ENCODE measurements at places on chromosomes 16 and 17.
A peak's percentile ranks its signal among the peaks of the same experiment; 100 is the strongest.

- no peaks in the 10 kb centered on the region for H3K36me3 ChIP-seq
- H3K27me3 ChIP-seq, result no peaks in the 10 kb centered on the region
- no peak overlapping the region for H3K27ac ChIP-seq
- no peak for DNase-seq
- H3K4me1 ChIP-seq, result peaks cover 19% of the 10 kb centered on the region
These were observed 59.2 kb downstream of the BEAN1 start for GRCh38 chr16:66486199-66486772.

DNA sequence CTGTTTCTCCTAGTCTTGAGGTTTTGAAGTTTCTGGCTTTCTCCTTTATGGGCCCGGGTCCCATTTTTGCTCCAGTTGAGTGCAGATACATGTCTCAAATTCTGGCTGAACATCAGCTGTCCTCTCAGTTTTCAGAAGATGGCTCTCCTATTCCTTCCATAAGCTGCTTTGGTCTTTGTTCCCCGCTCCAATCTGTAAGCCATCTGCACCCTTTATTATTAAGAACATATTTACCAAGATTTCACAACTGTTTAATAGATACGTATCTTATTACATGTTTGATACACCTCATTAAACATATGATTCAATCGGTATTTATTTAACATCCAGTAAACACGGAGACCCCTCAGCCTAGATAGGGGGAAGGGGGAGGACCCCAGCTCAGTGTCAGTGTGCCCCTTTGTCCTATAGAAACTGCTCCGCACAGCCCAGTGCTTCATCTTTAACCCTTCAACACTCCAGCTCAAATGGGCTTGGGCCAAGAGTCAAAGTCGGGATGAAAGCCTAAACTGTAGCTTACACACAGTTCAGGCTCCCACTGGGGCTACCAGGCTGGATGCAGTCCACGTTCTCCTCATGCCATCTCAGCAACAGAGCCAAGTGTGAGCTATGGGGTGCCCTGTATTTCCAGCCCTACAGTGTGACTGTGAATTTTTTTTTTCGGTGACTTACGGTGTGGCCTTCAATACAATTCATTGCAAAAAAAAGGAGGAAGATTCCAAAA, 166.0 kb upstream of the ZFHX3 start:
- no peak for DNase-seq
- H3K36me3 ChIP-seq, result no peaks in the 10 kb centered on the region

DNA sequence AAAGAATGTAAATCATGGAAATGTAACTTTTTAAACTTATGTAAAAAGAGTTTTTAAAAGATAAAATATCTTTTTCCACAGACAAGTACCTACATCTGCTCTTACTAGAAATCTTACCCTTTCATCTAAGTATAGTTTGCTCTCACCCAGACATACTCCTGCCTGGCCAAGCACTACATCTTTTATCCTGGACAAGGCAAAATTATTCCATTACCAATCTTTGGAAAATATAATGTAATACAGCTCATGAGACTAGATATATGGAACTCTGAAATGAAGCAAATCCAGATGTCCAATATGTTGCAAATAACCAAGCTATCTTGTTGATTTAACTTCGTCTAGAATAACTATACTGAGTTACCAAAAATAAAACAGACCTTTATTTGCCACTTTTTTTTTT, 50.0 kb downstream of the VMP1 start:
- H3K36me3 ChIP-seq, result peaks cover 69% of the 10 kb centered on the region
- H3K27me3 ChIP-seq, result no peaks in the 10 kb centered on the region
- DNase-seq, result no peak

GRCh38 chr17:31888124-31888523, 13.4 kb downstream of the UTP6 start:
- H3K4me1 ChIP-seq, result no peaks in the 10 kb centered on the region
- no peak overlapping the region for H3K4me3 ChIP-seq
- H3K27ac ChIP-seq, result no peak overlapping the region
- DNase-seq, result no peak
- peaks cover 69% of the 10 kb centered on the region for H3K36me3 ChIP-seq
- H3K27me3 ChIP-seq, result no peaks in the 10 kb centered on the region

GRCh38 chr16:55947366-55947765, 72.2 kb upstream of the CES5A start:
- peaks cover 10% of the 10 kb centered on the region for H3K27me3 ChIP-seq
- H3K4me3 ChIP-seq, result no peak overlapping the region
- no peak overlapping the region for H3K27ac ChIP-seq
- H3K4me1 ChIP-seq, result no peaks in the 10 kb centered on the region
- H3K36me3 ChIP-seq, result no peaks in the 10 kb centered on the region

DNA sequence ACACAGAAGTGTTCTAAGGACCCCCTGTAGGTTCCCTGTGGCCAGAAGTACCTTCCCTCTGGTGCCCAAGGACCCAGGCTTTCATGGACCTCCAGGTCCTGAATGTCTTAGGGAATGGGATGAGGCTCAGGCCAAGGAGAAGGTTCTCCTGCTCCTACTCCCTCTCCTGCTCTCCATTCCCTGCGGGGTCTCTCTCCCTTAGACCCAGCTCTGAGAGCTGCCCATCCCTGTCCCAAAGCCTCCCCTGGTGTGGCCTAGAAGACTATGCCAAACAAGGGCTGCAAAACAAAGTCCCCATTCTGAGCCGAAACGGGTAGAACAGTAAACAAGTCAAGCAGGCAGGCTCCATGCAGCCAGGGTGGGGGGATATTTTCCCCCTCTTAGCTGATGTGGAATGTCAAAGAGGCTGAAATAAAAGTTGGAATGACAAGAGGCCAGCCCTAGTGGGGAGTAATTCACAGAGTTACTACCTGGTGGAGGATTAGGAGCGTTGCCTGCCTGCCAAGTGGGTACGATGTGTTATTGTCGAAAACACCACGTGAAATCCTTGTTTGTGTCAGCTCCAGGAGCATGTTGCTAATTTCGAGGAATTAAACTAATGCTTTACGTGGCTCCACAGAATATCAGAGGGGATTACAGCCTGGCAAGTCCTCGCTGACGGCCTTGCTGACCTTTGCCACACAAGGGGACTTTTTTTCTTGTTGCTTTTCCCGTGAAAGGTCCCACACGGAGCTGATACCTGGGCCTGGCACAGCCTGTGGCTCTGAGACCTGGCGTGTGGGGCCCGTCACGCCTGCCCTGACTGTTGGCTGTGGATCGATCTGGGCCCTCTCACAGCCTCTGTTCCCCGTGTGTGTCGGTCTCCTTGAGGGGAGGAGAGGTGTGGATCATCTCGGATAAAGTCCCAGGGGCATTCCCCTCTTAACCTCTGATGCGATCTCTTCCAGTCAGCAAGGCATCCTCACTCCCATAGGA, 2.9 kb downstream of the WFIKKN2 start:
- H3K4me1 ChIP-seq, result no peaks in the 10 kb centered on the region
- H3K4me3 ChIP-seq, result no peak overlapping the region
- no peak overlapping the region for H3K27ac ChIP-seq
- H3K36me3 ChIP-seq, result no peaks in the 10 kb centered on the region

DNA sequence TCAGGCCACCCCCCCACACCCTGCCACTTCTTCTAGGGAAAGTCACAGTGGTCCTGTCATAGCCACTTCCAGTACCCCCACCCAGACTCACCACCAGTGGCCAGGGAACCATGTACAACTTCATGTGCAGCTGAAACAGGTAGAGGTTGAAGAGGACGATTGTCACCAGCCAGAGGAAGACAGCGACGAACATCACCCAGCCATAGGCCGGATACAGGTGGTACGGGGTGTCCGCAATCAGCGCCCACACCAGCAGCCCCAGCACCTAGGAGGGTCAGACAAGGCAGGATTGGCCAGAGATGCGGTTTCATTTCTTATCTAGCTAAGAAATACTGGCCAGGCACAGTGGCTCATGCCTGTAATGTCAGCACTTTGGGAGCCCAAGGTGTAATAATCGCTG, 16.7 kb downstream of the ARL2BP start:
- H3K36me3 ChIP-seq, result no peaks in the 10 kb centered on the region
- DNase-seq, result no peak
- H3K4me1 ChIP-seq, result peaks cover 15% of the 10 kb centered on the region
- no peak overlapping the region for H3K27ac ChIP-seq
- no peaks in the 10 kb centered on the region for H3K27me3 ChIP-seq

DNA sequence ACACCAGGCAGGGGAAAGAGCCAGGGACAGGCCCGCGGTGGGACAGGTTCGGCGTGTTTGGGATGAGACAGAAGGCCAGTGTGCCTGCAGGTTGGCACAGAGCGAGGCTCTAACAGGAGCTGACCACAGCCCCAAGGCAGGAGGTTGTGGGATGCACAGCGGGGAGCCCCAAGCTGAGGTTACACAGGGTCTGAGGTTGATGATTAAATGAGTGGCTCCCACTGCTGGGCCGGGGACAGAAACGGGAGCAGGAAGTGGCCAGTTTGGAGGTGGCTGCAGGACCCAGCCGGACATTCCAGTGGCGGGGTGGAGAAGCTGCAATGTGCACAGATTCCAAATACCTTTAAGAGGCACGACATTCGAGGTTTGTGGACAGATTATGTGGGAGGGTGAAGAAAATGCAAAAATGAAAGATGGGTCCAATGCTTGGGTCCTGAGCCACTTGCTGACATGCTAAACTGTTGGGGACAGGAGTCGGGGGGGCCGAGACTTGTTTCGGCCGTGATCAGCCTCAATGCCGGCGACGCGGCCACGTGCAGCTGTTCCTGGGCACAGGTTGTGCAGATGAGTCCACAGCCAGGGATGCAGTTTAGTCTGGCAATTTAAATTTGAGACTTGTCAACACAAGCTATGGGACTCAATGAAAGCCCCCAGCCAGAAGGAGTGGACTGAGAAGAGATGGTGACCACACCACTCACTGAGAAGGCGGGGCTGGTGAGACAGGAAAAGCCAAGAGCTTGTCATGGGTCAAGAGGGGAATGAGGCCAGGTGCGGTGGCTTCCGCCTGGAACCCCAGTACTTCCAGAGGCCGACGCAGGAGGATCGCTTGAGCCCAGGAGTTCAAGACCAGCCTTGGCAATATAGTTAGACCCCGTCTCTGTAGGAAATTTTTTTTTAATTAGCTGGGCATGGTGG, 8.7 kb downstream of the ENPP7 start:
- H3K36me3 ChIP-seq, result no peaks in the 10 kb centered on the region
- peaks cover 20% of the 10 kb centered on the region for H3K27me3 ChIP-seq
- no peak overlapping the region for H3K27ac ChIP-seq
- no peaks in the 10 kb centered on the region for H3K4me1 ChIP-seq
- DNase-seq, result no peak

DNA sequence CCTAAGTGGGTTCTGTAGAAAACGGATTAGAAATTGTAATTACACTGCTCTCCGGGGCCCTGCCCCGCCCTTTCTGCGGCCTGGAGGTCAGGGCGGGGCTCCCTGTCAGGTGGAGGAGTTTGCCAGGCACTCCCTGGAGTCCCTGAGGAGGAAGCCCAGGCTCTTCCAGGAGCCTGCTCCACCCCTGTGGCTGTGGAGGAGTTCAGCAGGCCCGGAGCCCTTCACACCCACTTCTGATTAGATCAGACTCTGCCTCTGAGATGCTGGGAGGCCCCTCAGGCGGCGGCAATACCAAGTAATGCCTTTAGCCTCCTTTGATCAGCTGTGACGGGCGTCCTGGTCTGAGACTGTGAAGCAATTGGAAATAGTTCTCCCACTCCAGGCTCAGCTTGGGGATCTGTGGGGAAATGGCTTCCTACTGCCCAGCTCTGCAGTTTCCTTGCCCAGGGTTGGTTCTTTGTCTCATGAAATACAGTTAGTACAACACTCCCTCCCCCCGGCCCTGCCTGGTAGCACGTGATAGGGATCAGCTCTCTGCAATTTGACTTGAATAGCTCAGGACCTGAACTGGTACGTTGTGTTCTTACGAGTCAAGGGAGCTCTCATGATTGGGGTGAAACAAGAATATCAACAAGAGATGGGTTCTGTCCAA, 22.3 kb downstream of the BAIAP2 start:
- no peak for DNase-seq
- H3K36me3 ChIP-seq, result no peaks in the 10 kb centered on the region
- H3K4me1 ChIP-seq, result no peaks in the 10 kb centered on the region
- H3K27ac ChIP-seq, result no peak overlapping the region

GRCh38 chr16:8908810-8909468, 26.8 kb downstream of the LITAFD start:
- no peaks in the 10 kb centered on the region for H3K27me3 ChIP-seq
- DNase-seq, result no peak
- H3K36me3 ChIP-seq, result peaks cover 70% of the 10 kb centered on the region
- no peak overlapping the region for H3K27ac ChIP-seq
- H3K4me3 ChIP-seq, result no peak overlapping the region

GRCh38 chr17:13973960-13974651, 95.2 kb upstream of the COX10 start:
- DNase-seq, result no peak
- H3K4me1 ChIP-seq, result peaks cover 7% of the 10 kb centered on the region
- H3K27ac ChIP-seq, result no peak overlapping the region

DNA sequence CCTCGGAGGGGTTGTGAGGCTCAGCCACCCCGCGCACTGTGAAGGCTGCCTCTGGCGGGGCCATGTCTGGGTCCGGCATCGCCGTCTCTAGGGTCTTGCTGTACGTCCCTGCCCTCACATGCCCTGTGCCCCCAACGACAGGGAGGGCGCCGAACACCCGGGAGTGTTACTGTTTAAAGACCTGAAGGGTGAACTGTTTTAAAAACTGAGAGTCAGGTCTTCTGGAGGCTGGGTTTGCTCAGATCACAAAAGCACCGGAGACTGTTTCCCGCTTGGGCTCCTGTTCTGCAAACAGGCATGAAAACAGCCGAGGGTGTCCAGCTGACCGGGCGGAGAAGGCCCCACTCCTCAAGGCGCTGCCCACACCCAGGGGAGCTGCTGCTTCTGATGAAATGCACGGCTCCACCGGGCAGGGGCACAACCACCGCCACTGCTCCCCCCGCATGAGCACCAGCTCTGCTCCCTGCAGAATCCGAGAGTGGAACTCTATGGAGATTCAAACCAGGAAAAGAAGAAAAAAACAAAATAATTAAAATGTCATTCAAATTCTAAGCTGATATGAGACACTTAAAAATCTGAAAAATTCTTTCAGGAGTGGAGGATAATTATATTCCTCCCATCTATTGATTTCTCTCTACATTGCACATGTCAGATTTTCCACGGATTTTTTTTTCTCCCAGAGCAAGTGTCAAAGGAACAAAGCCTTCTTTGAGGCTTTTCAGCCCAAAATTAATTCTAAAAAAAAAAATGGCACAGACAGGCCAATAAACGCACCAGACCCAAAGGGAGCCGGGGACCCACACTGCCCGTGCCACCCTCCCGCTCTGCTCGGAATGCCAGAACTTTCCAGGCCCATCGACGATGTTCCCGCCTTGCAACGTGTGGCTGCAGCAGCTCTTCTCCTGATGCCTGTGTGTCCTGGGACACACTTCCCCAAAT, 74.3 kb downstream of the LMF1 start:
- no peaks in the 10 kb centered on the region for H3K36me3 ChIP-seq
- no peaks in the 10 kb centered on the region for H3K4me1 ChIP-seq
- no peaks in the 10 kb centered on the region for H3K27me3 ChIP-seq
- no peak overlapping the region for H3K27ac ChIP-seq

GRCh38 chr17:28043741-28044140, 1.3 kb downstream of the NLK start:
- H3K27me3 ChIP-seq, result peaks cover 5% of the 10 kb centered on the region
- peak overlapping the region; percentile 83 for H3K4me3 ChIP-seq
- H3K27ac ChIP-seq, result no peak overlapping the region
- H3K36me3 ChIP-seq, result peaks cover 29% of the 10 kb centered on the region
- no peak for DNase-seq
- H3K4me1 ChIP-seq, result peaks cover 70% of the 10 kb centered on the region

- H3K4me1 ChIP-seq, result no peaks in the 10 kb centered on the region
- no peak overlapping the region for H3K4me3 ChIP-seq
- peaks cover 20% of the 10 kb centered on the region for H3K36me3 ChIP-seq
- H3K27ac ChIP-seq, result no peak overlapping the region
- no peak for DNase-seq
These were observed 23.4 kb downstream of the NME3 start for GRCh38 chr16:1747934-1748333.
